CD4-positive, alpha-beta T cell treated with Interleukin-17A for 4 hours (primary cell): ENCODE measurements at places on chromosomes 7 and 10.

- no peak for DNase-seq
Observed at GRCh38 chr7:128443831-128444600, 11.7 kb upstream of the HILPDA start.

DNA sequence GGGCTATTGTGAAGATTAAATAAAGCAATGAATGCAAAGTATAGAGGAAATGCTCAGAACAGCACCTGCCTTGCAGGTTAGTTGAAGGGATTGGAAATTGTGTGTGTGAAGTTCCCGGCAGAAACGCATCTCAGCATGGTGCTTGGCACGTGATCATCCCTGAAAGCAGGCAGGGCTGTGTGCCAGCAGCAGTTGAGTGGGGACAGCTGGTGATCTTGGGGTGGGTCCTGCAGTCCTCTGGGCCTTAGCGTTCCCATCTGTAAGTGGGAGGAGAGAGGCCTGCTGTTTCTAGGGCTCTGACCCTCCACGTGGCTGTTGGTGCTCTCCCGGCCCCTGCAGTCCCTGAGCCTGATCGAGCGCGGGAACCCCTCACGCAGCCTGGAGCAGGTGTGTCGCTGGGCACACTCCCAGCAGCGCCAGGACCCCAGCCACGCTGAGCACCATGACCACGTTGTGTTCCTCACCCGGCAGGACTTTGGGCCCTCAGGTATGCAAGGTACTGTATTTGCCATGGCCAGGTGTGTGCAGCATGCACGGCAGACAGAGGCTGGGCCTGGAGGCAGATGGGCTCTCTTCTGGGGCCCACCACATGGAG is 55.3 kb downstream of the TBATA start:
- DNase-seq = no peak

DNA sequence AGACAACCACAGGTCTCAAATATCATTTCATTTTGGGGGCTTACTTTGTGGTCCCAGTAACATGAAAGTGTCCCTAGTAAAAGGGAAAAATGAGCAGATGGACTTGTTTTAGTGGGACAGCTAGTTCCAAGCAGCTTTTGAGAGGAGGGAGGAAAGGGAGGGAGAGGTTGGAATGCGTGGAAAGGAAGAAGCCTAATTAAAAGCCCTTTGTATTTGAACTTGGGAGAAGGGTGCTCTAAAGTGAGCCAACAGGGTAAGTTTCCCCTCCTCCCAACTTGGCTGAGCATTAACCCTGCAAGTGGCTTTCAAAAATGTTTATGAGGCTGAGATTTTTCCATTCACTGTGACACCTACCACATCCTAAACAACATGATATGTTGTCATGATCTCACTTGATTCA is 38.8 kb upstream of the LYZL1 start:
- DNase-seq = no peak

DNA sequence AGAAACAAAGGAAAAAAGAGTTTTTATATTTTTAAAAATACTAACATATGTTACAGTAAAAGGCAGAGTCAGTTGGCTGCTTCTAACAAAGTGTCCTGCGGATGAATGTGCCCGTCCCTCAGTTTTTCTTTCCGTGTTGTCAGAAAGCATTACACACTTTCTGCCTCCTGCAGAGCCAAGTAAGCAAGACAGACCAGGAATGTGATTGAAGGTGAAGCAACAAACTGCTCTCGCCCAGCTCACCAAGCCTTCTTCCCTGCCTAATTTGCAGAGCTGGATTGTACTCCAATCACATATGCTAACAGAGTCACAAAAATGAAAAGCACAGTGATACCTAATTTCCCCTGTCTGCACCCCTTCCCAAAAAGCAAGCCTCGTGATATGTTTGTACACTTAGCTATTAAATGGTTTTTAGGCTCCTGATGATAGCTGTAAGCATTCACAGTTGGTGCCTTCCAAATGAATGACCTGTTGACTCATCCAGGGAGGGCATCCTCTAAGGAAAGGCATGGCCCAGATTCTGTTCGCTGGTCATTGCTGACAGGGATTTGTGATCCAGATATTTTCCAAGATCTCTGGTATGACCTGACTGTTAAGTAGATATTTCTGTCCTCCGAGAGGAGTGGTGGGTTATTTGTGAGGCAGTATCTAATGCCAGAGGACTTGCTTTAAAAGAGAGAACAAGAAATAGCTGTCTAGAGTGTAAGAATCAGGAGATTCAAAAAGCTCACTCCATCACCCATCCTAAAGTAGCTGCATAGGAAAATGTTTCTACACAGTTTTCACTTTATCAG is 187.3 kb upstream of the PLXDC2 start:
- DNase-seq = no peak
